ENCODE measurements at places on chromosomes 4 and X. TPM values are rescaled to one million over a fixed set of nuclear protein-coding genes. Genes with fewer than 3 reads are reported as not detected.
A peak's percentile ranks its signal among the peaks of the same experiment; 100 is the strongest.

DNA sequence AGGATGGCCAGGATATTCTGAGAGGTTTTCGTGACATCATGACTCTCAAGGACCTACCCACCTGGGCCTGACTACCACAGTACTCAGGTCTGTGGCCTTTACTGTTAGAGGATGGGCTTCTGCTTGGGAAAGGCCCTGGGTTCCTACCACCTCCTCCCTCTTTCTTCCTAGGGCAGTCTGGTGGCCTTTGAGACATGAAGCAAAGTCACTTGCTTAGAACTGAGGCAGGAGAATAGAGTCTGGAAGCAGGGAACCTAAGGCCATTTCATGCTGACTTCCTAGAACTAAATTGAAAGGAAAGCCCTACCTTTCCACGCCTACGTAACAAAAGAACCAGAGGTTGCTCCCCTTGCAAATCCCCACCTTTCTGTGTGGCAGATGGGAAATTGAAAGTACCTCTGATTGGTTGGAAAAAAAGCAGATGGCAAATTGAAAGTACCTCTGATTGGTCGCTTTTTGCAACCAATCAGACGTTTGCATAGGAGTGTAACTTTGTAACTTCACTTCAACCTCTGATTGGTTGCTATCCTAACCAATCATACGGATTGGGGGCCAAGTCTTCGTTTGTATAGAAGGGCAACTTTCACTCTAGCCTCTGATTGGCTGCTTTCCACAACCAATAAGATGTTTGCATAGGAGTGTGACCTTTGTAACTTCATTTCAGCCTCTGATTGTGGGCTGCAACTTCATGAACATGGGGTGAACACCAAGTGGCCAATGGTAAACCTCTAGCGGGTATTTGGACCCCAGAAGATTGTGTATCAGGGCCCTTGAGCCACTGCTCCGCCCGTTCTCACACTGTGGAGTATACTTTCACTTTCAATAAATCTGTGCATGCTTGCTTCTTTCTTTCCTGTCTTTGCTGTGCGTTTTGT, 9.9 kb upstream of the AKAP14 start:
- DNase-seq: no peak

DNA sequence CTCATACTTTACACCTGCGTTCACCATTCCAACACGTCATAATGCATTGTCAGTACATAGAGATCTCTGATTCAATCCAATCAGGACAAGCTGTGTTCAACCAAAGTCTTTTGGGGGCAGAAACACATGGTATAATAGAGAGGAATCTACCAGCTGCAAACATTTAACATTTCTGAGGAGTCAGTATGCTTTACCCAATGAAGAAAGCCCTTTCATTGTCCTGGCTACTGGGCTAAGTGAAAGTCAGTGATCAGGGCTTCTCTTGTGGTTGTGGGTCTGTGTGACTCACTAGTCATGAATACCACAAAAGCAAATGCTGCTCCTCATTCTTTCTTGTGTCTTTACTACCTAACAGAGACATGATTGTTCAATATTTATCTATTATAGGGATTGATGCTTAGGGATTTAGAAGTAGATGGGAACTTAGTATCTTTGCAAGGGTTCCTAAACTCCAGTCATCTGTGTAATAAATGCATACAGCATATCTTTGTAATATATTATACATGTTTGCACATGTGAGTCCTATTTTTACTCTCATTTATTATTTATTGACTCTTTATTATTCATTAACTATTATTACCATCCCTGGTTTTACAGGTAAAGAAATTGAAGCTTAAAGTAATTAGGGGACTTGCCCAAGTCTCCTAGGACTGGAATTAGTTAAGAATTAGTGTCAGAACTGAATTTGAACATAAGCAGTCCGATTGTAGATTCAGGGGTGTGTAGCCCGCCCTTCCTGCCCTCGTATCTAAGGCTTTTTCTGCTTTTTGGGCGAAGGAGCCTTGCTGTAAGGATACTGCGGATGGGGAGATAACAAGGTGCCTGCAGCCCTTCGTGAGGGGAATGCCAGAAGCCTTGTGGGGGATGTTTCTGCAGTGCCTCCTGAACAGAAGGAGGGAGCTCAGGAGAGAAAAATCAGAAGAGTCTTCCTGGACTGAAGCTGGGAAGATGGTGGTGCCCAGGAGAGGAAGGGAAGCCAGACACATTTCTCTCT, 353.1 kb upstream of the BOD1L1 start:
- DNase-seq: no peak

GRCh38 chrX:110657073-110657472, 138.5 kb downstream of the CHRDL1 start:
- no peak for DNase-seq

Gene IL9R
- total RNA-seq: 0.28 TPM

Gene SYTL4
- total RNA-seq: 60.4 TPM

Gene SLC7A11
- total RNA-seq: 36.4 TPM

DNA sequence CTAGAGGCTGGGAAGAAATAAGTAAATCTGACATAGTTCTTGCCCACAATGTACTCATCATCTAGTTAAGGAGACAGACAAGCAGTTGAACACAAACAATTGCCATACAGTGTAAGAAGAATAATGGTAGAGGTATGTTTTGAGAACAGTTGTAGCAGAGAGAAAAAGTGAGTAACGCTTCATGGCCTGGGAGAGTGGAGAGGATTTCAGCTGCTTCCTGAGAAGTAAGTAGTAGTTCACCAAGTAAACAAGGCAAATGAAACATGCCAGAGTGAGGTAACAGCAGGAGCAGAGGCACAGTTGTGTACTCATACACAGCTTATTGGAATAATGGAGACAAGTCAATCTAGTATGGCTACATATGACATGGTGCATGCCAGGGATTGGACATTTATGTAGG, 53.6 kb upstream of the RAP2C start:
- no peak for DNase-seq

Gene PPARGC1A
- total RNA-seq: 37.3 TPM

- no peak for DNase-seq
These were observed 430.5 kb upstream of the TRAM1L1 start for GRCh38 chr4:117515921-117516320.

DNA sequence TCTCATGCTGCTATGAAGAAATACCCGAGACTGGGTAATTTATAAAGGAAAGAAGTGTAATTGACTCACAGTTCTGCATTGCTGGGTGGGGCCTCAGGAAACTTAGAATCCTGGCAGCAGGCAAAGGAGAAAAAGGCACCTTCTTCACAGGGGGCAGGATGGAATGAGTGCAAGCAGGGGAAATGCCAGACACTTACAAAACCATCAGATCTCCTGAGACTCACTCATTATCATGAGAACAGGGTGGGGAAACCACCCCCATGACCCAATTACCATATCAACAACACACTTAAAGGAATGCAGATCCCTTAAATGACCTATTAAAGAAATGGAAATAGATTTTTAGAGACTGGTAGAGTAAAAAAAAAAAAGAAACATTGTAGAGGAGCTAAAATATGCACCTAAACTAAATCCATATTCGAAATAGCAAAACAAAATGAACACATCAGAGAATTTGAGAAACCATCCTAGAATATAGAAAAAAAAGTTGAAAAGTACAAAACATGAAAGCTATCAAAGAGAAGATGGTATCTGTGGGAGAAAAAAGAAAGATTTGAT, 104.3 kb upstream of the UGT8 start:
- DNase-seq: no peak

Gene C4orf50
- 29.2 TPM for total RNA-seq

DNA sequence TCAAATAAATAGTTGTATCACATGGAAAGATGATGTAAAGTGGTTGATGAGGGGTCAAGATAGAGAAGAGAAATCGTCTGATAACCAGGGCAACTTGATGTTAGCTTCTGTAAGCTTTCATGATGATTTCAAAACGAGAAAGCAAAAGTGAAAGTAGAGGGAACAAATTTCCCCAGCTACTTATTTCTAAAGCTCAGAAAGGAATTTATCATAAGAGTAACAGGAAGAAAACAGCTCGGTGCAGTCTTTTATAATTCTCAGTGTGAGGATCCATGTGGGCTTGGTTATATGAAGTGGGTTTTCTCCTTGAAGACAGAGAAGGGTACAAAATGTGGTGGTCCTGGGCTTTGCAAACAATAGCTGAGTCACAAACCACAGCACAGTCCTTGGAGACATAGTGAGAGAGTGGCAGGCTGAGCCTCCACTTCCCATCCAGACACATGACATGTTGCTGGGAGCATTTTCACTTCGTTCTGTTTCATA, 32.1 kb upstream of the GLRA2 start:
- no peak for DNase-seq

DNA sequence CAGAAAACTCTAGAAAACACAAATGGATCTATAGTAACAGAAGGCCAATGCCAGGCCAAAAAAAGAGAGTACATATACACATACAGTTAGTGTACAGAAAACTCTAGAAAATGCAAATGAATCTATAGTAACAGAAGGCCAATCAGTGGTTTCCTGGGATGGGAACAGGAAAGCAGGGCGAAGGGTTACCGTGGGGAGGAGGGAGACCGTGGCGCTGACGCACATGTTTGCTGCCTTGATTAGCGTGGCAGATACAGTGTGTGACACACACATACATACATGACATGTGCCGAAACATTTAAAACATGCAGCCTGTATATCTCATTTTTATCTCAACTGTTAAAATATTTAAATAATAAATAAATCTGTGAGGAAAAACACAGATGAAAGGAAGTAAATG, 14.7 kb downstream of the GAK start:
- DNase-seq: no peak

Gene CTAG1A
- total RNA-seq: not detected

GRCh38 chr4:101309925-101310324, 37.4 kb downstream of the PPP3CA start:
- no peak for DNase-seq

Gene TMPRSS11F
- total RNA-seq: not detected

- no peak for DNase-seq
These were observed 17.4 kb upstream of the ARMCX2 start for GRCh38 chrX:101677028-101677427.

DNA sequence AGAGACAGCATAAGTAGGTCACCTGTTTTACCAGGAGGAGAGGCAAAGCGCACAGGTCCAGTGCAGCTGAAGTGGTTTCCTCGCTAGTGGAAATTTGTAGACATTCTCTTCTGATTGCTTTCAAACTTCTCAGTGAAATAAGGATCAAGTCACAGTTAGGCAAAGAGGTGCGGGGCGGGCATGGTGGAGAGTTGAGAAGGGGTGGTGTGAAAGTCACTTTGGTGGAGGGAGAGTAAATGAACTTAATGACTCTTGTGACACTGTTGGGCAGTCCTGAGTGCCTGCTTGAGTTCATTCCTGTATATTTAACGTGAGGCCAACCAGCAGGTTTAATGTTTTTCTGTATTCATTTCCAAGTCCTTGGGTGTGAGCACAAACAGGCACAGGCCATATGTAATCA, 235.6 kb downstream of the TRIML1 start:
- DNase-seq: no peak

- no peak for DNase-seq
These were observed 184.8 kb upstream of the MTMR8 start for GRCh38 chrX:64580035-64580434.

DNA sequence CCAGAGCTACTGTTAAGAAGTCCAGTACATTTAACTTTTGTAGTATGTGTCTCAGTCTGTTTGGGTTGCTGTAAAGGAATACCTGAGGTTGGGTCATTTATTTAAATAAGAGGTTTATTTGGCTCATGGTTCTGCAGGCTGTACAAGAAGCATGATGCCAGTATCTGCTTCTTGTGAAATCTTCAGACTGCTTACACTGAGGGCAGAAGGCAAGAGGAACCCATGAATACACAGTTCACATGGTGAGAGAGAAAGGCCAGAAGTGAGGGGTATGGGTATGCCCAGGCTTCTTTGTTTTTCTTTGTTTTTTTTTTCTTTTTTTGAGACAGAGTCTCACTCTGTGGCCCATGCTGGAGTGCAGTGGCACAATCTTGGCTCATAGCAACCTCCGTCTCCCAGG, 6.0 kb upstream of the CISD2 start:
- DNase-seq: no peak

Gene CYBB
- 9.1 TPM for total RNA-seq

Gene SMIM10L2A
- total RNA-seq: 28.6 TPM

GRCh38 chr4:143424276-143424675, 87.6 kb downstream of the GAB1 start:
- DNase-seq: no peak

DNA sequence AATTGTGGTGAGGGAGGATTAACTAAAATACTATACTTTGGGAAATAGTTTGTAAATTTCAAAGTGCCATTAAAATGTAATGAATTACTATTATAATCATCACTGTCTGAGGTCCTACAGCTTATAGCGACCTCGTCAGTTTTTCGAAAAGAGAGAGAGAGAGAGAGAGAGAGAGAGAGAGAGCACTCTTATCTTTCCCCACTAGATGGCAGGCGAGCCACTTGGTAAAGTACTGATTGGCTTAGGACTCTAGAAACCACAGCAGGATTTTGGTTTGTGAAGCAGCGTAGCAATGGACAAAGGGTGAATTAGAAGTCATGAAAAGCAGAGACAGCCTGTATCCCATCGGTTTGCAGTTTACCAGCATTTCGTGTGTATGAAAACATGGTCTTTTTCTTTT, 52.5 kb downstream of the LINC00632 start:
- DNase-seq: peak; percentile 56

- no peak for DNase-seq
These were observed 4.1 kb upstream of the CD99L2 start for GRCh38 chrX:150902434-150903109.

DNA sequence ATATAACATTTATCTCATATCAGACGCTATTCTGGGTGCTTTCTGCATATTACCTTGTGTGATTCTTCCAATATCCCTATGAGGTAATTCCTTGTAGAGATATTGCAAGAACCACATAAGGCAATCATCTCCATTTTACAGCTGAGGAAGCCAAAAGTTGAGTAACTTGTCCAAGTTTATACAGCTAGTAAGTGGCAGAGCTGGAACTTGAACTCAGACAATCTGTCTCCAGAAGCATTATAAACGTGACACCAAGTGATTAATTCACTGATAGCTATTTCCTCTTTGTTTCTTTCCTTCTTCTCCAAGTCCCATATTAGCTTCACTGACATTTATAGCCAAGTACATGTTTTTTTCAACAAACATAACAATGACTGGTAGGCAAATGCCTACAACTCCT, 7.3 kb downstream of the EMCN start:
- no peak for DNase-seq

Gene ASB9
- 0.47 TPM for total RNA-seq

DNA sequence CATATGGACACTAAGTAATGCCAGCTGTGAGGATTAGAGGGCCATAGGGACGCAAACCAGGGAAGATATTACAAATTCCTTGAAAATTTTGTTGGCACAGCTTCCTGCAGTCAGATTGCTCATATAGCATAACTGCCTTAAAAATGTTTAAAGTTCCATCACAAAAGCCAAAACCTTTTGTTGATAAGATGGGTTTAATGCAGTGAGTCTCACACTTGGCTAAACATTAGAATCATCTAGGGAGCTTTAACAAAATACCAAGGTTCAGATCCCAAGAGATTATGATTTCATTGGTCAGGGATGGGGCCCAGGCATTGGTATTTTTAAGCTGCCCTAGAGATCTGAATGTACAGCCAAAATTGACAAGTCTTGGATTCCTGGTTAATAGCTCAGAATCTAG, 376.5 kb upstream of the MAD2L1 start:
- DNase-seq: no peak

Gene TSPAN7
- total RNA-seq: 641 TPM

- no peak for DNase-seq
These were observed 75.6 kb upstream of the DYNLT3 start for GRCh38 chrX:37922928-37923327.

GRCh38 chrX:18640686-18641085, 31.2 kb downstream of the RS1 start:
- no peak for DNase-seq

Gene VCX3A
- not detected for total RNA-seq

GRCh38 chr4:106092361-106093040, 197.2 kb downstream of the NPNT start:
- DNase-seq: no peak

Gene PAPSS1
- total RNA-seq: 51.4 TPM
